ENCODE measurements at places on chromosomes 16 and 17.

DNA sequence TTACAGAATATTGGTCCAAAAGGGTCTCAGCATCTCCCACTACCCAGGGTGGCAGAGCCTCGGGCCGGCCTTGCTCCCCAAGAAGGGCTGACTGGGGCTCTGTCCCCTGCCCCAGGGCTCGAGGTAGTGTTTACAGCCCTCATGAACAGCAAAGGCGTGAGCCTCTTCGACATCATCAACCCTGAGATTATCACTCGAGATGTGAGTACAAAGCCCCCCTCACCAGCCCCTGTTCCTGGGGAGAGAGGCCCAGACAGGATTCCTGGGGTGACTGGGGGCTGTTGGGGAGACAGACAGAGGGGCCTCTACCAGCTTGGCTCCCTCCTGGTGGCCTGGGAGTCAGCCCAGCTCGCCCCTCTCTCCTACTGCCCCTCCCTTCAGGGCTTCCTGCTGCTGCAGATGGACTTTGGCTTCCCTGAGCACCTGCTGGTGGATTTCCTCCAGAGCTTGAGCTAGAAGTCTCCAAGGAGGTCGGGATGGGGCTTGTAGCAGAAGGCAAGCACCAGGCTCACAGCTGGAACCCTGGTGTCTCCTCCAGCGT lies 6.1 kb upstream of the NLRC5 start:
- no peak for DNase-seq

DNA sequence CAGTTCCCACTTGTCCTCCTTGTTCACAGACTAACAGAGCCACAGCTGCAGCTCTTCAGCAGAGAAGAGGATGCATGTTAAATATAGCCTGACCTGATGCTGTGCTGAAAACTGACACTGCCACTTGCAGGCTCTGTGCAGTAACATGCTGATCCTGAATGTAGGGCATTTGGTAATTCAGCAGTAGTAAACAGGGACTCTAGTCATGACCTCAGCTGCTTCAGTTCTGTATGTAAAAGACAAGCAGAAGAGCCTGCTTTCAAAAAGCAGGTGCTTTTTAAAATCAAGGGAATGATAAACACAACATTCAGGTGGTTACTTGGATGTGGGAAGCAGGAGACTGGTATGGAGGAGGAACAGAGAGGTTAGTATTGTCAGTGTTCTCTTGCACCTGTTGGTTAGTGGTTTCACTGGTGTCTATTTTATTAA lies 33.8 kb downstream of the ESRP2 start:
- DNase-seq: no peak

DNA sequence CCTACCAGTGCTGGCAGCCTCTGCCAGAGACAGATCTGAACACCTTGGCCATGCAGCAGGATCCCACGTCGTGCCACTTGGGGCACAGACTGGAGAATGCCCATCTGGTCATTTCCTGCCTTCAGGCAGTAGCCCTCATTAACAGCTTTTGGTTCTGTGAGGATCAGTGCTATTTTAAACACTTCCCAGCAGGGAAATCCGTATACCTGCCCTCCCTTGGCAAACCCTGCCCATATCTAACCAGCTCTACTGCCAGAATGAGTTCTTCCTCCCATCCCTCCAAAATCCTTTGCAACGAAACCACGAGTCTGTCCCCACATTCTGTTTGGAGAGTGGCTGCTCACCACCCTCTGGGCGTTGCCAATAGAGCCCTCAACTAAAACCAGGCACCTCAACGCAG lies 245.7 kb downstream of the ENGASE start:
- no peak for DNase-seq

DNA sequence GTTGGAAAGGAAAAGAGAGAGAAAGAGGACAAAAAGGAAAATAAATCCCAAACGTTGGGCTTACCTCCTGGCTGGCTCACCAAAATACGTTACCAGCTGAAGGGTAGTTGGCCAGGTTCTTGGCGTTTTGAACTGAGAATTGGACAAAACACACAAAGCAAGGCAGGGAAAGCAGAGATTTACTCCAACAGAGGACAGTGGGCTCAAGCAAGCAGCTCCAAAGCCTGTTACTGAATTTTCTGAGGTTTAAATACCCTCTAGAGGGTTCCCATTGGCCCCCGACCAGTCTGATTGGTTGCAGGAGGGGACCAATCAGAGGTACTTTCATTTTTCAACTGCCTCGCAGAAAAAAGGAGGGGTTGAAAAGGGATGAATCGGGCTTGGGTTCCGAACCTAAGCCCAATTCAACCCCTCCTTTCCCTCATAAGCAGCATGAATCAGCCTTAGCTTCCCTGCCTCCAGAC lies 55.6 kb upstream of the ALOX12 start:
- no peak for DNase-seq

DNA sequence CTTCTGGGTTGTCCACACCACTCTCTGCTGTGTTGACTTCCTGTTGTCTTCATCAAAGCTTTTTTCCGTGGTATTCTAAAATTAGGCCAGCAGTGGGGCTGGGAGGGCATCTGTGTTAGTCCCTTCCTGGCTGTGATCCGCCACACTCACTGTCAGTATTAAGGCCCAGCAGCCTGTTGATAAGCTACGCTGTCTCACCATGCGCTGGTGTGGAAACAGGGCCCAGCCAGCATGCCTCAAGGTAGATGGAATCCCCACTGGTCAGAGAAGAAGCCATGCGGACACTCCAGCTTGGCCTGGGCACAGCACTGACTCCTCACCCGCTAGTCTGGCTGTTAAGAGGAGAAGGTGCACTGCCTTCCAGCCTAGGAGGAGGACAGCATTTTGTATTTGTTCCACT lies 11.4 kb downstream of the CDR2L start:
- no peak for DNase-seq

- peak; percentile 99 for DNase-seq
Observed at GRCh38 chr17:59892924-59893675, at the start of the genes RPS6KB1 and TUBD1. Gene RPS6KB1 (plus strand): TSS chr17:59893121. CDS start chr17:59893185, 64 bp downstream. Gene TUBD1 (minus strand): TSS chr17:59892943. CDS start chr17:59891002, 1,941 bp downstream.

DNA sequence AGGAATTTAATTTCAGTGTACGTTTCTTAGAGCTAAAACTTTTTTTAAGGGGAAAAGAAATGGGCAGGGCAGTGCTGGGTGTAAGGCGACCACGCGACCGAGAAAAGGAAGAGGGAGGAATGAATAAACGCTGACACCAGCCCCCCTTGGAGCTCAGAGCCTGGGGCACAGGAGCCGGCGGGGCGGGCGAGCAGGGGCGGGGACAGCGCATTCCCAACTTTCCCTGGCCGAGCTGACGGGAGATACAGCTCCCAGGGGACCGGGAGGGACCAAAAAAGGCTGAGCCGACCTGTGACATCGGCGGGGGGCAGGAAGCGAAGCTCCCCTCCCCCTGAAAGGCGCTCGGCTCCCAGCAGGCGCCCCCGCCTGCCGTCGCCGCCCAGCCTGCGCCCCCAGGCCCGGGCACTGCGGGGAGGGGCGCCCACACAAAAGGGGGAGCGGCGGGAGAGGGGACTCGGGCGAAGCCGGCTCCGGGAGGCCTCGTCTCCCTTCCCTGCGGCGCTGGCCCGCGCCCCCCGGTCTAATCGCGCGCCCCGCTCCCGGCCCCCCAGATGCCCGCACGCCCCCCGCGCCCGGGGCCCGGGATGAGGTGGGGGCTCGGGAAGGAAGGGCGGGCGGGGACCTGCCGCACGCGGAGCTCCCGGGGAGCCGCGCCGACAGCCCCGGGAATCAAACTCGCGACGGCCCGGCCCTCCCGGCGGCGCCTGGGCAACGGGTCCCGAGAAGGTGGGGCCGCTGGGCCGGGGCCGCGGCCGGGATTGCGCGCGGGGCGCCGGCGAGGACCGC lies 622 bp downstream of the CUEDC1 start:
- DNase-seq: peak; percentile 53

DNA sequence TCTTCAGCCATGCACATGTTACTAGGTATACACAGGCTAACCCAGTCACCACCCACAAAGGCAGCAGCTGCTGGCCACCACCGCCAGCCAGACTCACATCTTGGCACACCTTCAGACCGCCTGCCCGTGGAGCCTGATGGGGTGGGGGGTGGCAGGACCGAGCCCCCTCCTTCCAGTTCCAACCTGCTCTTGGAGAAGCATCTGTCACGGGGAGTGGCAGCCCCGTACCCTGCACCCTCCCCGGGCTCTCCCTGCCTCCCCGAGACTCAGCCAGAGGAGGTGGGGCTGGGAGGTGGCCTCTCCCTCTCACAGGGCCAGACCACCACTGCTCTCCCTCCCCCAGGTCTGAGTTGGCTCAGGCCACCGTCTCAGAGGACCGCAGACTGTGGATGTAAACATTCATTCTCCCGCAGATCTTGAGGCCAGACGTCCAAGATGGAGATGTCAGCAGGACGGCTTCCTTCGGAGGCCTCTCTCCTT lies 11.3 kb upstream of the RBFOX3 start:
- no peak for DNase-seq

- no peak for DNase-seq
Observed at GRCh38 chr16:87828907-87829621, 40.2 kb downstream of the SLC7A5 start.

- no peak for DNase-seq
Observed at GRCh38 chr16:21150375-21151001, at the start of gene DNAH3. Gene DNAH3 (minus strand): TSS chr16:21150846. CDS start chr16:21150319, 527 bp downstream.

DNA sequence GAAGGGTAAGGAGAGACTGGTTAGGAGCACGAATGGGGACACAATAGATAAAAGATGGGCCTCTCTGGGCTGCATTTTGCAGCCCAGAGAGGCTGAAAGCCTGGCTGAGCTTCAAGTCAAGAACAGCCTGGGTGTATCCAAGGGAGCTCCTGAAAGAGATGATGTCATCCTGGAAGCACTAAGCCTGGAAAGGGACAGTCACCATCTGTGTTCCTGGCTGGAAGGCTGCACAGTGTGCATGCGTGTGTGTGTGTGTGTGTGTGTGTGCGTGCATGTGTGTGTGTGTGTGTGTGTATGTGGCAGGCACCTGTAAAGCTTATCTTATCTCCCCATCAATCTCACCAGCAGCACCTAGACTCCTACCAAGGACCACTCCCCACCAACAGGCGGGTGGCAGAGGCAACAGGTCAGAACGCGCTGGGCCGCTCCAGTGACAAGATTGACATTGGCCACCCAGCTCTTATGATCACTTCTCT lies 44.1 kb downstream of the COG7 start:
- DNase-seq: no peak

GRCh38 chr16:64615630-64616280 lies 506.1 kb downstream of the CDH11 start:
- peak; percentile 58 for DNase-seq

GRCh38 chr16:48999044-48999443 lies 282.6 kb downstream of the CBLN1 start:
- no peak for DNase-seq

- DNase-seq: no peak
Observed at GRCh38 chr16:16081141-16081540, 131.7 kb downstream of the ABCC1 start.

- DNase-seq: no peak
Observed at GRCh38 chr17:82872591-82873520, 33.0 kb upstream of the ZNF750 start.

DNA sequence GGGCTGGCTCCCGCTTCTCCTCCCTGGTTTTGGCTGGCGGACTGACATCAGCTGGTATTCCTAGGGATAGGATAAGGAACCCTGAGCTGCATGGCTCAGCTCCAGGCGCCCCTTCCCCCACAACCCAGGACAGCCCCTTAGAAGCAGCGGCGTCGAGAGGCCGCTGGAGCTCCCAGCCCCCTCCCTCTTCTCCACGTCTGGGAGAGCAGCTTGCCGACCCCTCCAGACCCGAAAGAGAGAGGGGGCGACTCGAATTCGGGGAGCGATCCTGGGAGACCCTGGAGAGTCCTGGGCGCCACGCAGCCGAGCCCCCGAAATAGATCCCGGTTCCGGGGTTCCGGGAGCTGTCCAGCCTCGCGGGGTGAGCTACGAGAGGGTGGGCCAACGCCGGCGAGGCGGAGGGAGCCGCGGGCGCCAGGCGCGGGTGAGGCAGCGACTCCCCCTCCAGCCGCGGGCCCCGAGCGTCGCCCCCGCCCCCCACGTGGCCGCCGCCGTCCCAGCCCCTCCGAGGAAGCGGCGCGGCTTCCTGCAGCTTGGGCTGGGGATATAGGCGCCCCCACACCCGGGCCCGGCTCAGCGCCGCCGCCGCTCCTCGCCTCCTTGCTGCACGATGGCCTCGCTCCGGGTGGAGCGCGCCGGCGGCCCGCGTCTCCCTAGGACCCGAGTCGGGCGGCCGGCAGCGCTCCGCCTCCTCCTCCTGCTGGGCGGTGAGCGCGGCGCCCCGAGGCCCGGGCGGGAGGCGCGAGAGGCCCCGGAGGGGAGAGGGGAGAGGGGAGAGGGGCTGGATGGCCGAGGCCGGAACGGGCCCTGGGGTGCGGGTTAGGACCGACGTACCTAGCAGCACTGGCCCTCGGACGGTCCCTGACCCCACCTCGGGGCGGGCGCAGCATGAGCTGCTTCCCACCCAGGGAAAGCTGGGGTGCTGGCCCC lies at the start of gene RAMP2:
Gene RAMP2 (plus strand): TSS at position 576 of the 930 bp plus-strand sequence. CDS start 35 bp downstream, at position 611.
- DNase-seq: peak; percentile 56

DNA sequence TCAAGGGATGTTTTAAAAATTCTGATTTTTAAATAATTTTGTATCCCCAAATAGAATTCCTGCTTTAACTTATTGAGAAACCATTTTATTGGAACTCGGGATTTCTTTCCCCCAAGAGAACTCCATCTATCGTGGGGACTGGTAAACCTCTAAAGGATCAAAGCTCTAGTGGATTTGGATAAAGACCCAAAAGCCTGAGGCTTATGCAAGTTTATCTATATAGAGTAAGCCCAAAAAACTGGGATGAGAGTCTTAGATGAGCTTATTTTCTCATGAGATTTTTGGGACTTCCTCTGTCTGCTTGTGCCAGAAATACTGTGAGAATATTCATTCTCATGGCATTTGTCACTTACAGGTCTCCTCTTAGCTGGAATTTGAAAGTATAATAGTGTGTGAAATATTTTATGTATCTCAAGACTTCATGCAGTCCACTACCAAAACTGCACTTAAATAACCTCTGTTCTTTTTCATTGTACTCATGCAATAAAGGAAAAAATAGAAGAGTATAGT lies 333.1 kb downstream of the BCAS3 start:
- DNase-seq: no peak

DNA sequence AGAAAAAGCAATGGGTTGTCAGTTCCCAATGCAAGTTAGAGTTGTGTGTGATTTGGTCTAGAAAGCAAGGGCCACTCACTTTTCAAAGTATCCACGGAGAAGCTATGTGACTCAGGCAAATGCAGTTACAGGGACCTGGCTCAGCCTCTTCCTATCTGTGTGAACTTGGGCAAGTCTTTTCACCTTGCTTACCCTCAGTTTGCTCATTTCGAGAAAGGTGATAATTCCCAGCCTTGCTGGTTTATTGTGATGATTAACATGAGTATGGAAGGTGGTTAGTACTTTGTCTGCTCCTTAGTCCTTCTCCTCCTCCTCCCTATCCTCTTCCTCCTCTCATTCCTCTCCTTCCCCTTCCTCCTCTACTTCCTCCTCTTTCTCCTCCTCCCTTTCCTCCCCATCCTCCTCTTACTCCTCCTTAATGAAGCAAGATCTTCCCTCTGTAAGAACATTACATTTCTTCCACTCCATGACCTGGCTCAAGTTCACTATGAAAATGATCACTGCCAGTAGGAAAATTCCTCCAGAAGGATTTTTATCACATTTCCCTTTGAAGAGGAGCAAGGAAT lies 204.0 kb downstream of the GRIN2A start:
- DNase-seq: no peak
